ENCODE measurements at places on chromosomes 12 and 14. TPM values are rescaled to one million over a fixed set of nuclear protein-coding genes. Genes with fewer than 3 reads are reported as not detected.
A peak's percentile ranks its signal among the peaks of the same experiment; 100 is the strongest.

The VRTN gene
- not detected for total RNA-seq

The TMPRSS12 gene
- total RNA-seq: not detected

The KRT5 gene
- total RNA-seq: 0.40 TPM

The AKAP5 gene
- 12.0 TPM for total RNA-seq

- H3K4me3 ChIP-seq: no peak overlapping the region
- DNase-seq: no peak
- no peaks in the 10 kb centered on the region for H3K36me3 ChIP-seq
- H3K27ac ChIP-seq: no peak overlapping the region
- no peaks in the 10 kb centered on the region for H3K27me3 ChIP-seq
Measured at GRCh38 chr12:98852181-98852580, 207.1 kb downstream of the APAF1 start.

DNA sequence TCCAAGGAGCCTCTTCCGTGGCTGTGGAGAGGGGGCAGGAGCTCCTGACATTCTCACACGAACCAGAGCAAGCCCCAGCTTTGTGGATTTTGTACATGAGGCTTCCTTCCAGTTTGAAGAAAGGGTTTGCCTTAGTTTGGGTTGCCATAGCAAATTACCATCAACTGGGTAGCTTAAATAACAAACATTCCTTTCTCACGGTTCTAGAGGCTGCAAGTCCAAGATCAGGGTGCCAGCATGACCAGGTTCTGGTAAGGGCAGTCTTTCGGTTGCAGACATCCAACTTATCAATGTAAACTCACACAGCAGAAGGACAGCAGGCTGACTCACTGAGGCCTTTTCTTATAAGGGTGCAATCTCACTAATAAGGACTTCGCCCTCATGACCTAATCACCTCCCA is 25.9 kb upstream of the STAB2 start:
- no peaks in the 10 kb centered on the region for H3K36me3 ChIP-seq
- no peak for DNase-seq
- H3K27ac ChIP-seq: no peak overlapping the region
- no peaks in the 10 kb centered on the region for H3K27me3 ChIP-seq
- no peak overlapping the region for H3K4me3 ChIP-seq
- no peaks in the 10 kb centered on the region for H3K4me1 ChIP-seq

The DPF3 gene
- total RNA-seq: 1.4 TPM

The ARL1 gene
- 32.0 TPM for total RNA-seq

DNA sequence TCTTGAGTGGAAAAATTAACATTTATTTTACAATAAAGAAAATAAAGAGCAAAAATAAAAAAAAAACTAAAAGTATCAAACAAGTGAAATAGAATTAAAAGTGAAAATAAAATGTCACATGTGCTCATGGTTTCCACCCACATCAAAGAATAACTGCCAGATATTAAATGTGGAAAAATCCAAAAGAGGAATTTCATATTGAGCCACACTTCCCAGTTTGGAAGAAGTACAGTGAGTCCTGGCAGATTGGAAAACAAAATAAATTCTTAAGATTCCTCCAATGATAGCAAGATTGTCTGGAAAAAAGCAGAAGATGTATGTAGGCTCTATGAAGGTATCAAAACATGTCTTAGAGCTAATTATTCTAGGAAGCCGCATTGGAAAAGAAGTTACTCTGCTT is 1019.5 kb downstream of the SLC6A15 start:
- no peak overlapping the region for H3K4me3 ChIP-seq
- H3K36me3 ChIP-seq: no peaks in the 10 kb centered on the region
- no peak overlapping the region for H3K27ac ChIP-seq
- no peaks in the 10 kb centered on the region for H3K4me1 ChIP-seq
- no peak for DNase-seq
- no peaks in the 10 kb centered on the region for H3K27me3 ChIP-seq

DNA sequence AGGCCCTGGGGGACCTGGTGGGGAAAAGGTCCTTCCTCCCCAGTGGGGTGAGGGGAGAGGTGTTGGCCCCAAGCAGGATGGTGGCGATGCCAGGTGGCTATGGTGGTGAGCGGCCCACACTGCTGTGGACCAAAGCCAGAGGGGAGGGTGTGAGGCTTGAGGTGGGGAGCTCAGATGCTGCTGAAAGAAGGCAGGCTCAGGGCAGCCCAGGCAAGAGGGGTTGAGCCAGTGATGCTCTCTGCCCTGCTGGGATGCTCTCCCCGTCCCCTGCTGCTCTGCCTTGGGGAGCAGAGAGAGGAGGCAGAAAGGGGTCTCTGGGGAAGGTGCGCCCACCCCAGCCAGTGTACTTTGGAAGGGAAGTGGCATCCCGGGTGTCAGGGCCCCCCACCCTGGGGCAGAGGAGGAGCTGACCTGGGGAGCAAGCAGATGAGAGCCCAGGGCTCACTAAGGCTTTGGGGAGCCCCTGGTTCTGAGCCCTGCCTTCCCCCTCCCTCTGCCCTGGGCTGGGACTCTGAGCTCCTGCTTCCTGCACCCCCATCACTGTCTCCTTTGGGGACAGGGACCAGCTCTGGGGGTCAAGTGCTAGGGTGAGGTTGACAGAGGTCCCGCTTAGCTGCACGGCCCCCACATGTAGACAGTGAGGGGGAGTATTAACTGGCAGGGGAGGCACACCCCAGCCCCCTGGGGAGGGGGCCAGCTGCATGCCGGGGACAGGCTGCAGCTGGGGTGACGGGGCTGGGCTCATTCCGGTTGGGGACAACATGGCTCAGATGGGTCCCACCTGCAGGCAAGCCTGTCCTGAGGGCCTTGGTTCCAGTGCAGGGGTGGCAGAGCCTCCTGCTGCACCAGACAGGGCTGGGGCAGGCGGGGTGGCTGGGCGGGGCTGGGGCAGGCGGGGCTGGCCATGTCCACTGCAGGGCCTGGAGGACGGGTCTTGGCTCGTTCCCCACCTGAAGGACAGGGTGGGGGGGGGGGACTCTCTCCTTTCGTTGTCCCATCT is 124.4 kb downstream of the KIF26A start:
- H3K4me1 ChIP-seq: no peaks in the 10 kb centered on the region
- H3K27ac ChIP-seq: no peak overlapping the region
- peak; percentile 13 for DNase-seq

DNA sequence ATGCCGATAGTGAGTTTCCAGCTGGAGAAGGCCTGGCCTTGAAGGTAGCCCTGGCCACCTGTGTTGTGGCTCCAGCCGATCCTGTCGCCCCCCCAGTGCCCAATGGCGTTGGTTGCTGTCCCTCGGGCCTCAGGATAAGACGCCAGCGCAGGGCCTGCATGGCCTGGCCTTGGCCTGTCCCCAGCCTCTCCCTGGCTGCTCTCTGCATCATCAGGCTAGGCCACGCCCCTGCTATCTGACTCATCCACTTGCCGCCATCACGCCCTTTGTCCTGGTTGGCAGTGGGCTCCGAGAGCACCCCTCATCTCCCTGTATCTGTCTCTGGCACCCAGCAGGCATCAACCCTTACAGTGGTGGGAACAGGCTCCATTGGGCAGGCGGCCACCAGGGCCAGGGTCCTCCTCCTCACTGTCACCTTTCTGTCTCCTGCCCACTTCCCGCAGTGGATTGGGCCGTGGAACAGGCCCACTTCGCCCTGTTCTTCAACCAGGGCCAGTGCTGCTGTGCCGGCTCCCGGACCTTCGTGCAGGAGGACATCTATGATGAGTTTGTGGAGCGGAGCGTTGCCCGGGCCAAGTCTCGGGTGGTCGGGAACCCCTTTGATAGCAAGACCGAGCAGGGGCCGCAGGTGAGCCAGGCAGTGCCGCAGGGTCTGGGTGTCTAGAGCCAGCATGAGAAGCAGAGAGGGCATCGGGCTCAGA is 25.6 kb downstream of the ALDH2 start:
- H3K36me3 ChIP-seq: no peaks in the 10 kb centered on the region
- H3K27ac ChIP-seq: no peak overlapping the region
- H3K4me1 ChIP-seq: no peaks in the 10 kb centered on the region
- no peaks in the 10 kb centered on the region for H3K27me3 ChIP-seq
- no peak for DNase-seq
- no peak overlapping the region for H3K4me3 ChIP-seq

DNA sequence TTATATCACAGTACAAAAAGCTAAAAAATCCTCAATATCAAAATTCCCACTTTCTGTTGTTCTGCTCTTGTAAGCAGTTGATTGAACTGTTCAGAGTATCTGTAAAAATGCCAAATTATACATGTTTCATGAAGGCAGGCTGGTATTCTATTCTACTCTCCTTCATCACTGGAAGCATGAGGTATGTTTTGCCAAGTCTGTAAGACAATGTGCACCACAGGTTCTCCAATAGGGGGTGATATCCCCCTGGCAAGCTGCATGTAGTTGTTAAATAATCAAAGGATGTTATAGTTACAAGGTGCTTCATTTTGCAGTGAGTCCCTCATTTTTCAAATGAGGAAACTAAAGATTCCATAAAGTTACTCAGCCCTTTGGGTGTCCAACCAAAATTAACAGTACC is 15.1 kb upstream of the NEK9 start:
- peaks cover 6% of the 10 kb centered on the region for H3K36me3 ChIP-seq
- no peak overlapping the region for H3K27ac ChIP-seq
- no peak overlapping the region for H3K4me3 ChIP-seq
- no peaks in the 10 kb centered on the region for H3K27me3 ChIP-seq

- no peaks in the 10 kb centered on the region for H3K36me3 ChIP-seq
- H3K4me3 ChIP-seq: no peak overlapping the region
- no peaks in the 10 kb centered on the region for H3K4me1 ChIP-seq
- DNase-seq: no peak
- no peak overlapping the region for H3K27ac ChIP-seq
Measured at GRCh38 chr14:39555749-39556148, 123.5 kb upstream of the FBXO33 start.

GRCh38 chr14:95679998-95680735 is 6.1 kb upstream of the TCL1B start:
- no peaks in the 10 kb centered on the region for H3K4me1 ChIP-seq
- H3K36me3 ChIP-seq: no peaks in the 10 kb centered on the region
- DNase-seq: no peak
- no peaks in the 10 kb centered on the region for H3K27me3 ChIP-seq
- H3K27ac ChIP-seq: no peak overlapping the region

GRCh38 chr12:1501695-1502378 is 92.5 kb downstream of the FBXL14 start:
- H3K36me3 ChIP-seq: no peaks in the 10 kb centered on the region
- peaks cover 9% of the 10 kb centered on the region for H3K4me1 ChIP-seq
- no peak overlapping the region for H3K27ac ChIP-seq
- no peaks in the 10 kb centered on the region for H3K27me3 ChIP-seq
- H3K4me3 ChIP-seq: no peak overlapping the region
- DNase-seq: no peak

The PCED1B gene
- total RNA-seq: 33.3 TPM

The STYK1 gene
- total RNA-seq: 2.4 TPM

DNA sequence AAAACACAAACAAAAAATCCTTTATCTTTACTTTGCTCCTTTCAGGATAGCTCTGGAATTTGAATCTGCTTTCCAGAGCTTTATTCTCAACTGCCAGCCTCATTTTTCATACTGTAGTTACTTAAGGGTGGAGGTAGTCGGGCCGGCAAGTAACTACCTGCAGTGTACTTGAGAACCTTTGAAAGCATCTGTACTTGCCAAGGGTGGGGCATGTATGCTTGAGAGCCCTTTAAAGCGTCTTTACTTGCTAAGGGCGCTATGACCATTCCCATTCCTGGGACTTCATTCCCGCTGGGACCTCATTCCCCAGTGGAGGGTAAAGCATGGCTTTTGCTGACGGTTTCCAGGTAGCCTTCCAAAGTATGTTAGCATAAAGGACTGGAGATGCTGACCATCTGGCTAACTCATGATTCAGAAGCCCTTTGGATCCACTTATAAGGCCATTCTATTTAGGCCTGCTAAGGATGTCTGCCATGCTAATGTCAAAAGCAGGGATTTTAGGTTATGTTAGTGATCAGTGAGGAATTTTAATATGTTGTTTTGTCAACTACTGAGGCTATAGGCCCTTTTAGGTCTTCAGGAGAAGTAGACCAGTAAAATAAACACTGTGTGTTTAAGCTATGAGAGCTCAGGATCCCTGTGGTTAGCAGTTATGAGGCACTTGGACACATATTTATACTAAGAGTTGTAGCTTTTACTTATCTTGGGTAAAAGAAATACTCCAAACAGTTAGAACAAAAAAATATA is 74.9 kb downstream of the CRADD start:
- no peaks in the 10 kb centered on the region for H3K4me1 ChIP-seq
- no peaks in the 10 kb centered on the region for H3K36me3 ChIP-seq
- H3K27me3 ChIP-seq: no peaks in the 10 kb centered on the region
- no peak overlapping the region for H3K4me3 ChIP-seq

DNA sequence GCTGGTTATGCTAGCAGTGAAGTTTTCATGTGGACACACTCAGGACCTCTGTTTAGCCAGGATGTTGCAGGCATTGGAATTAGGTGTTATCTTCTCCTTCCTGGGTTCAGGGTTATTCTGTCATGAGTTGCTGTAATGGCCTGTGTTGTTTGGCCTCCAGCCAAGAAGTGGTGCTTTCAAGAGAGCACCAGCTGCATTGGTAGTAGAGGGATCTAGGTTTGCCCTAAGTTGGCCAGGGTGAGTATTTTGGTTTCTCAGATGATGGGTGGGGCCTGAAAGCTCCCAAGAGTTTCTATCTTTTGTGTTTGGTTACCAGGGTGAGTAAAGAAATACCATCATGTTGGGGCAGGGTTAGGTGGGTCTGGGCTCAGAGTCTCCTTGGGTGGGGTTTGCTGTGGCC is 2.7 kb upstream of the GZMH start:
- DNase-seq: peak; percentile 45
- H3K4me1 ChIP-seq: peaks cover 55% of the 10 kb centered on the region
- H3K27me3 ChIP-seq: no peaks in the 10 kb centered on the region
- H3K4me3 ChIP-seq: no peak overlapping the region
- peak overlapping the region; percentile 64 for H3K27ac ChIP-seq
- H3K36me3 ChIP-seq: no peaks in the 10 kb centered on the region

DNA sequence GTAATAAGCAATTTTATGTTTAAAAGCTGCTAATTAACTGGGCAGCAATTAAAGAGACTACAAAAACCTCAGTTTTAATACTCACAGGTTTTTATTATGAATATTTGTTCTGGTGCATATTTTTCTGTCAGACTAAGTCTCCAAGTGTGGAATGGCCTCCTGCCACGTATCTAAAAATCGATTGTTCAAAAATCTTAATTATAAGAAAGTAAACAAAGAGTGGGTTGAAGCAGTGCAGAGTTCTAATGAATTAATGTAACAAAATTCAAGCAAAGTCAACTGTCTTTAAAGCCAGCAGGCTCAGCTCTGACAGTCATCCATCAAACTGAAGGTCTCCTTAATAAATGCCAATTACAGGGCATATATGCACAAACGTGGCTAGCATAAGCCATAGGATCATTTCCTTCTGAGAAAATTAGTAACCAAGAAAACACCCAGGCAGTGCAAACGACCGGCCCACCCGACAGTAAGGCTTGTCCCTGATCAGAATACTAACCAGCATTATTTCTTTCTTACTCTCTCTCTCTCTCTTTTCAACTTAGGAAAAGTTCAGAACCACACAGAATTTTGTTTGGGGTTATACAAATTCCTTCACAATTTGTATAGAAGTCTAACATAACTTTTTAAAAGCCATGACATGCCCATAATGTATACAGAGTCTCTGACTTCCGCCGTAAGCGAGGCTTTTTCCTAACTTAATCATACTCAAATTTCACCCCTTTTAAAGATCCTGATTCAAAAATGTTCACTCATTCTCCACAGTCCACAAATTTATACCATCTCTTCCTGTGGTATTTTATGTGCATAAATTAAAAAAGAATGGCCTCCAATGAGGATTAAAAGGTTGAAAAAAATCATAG is 83.8 kb downstream of the SLC25A21 start:
- no peaks in the 10 kb centered on the region for H3K36me3 ChIP-seq
- H3K27me3 ChIP-seq: no peaks in the 10 kb centered on the region
- H3K4me1 ChIP-seq: no peaks in the 10 kb centered on the region
- no peak for DNase-seq
- no peak overlapping the region for H3K27ac ChIP-seq
- no peak overlapping the region for H3K4me3 ChIP-seq

GRCh38 chr12:104769144-104769561 is 188.9 kb downstream of the SLC41A2 start:
- H3K27me3 ChIP-seq: no peaks in the 10 kb centered on the region
- no peak overlapping the region for H3K4me3 ChIP-seq
- no peak for DNase-seq
- H3K27ac ChIP-seq: no peak overlapping the region
